Activated CD4-positive, CD25-positive, alpha-beta regulatory T cell treated with anti-CD3 and anti-CD28 coated beads, Interleukin-2, amount 50 U/mL, for 24 hours (primary cell): ENCODE measurements at places on chromosomes 3 and 15.

DNA sequence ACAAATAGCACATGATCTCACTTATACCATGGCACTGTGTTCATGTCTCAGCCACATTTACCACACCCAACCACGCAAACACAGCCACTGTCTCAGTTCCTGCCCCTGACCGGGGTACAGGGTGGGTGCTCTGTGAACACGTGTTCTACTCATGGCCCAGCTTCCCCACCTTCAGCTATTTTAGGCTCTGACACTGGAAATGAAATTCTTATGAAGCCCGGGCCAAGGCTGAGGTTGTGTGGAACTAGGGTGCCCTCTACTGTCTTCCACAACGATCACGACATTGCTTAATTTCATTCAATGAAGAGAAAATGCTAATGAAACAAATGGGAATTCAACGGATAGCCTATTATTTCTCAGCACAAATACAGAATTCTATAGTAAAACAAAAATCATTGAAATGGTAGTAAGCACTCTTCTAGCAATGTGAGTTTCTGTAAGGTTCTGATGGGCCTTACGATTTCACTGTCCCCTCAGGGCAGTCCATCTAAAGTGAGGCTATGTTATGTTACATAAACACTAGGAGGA is 2.1 kb upstream of the GABRA5 start:
- no peak for ATAC-seq

GRCh38 chr3:157868196-157868595 is 238.0 kb downstream of the SHOX2 start:
- ATAC-seq: no peak

GRCh38 chr3:112114576-112115160 is 18.4 kb downstream of the GCSAM start:
- ATAC-seq: no peak

DNA sequence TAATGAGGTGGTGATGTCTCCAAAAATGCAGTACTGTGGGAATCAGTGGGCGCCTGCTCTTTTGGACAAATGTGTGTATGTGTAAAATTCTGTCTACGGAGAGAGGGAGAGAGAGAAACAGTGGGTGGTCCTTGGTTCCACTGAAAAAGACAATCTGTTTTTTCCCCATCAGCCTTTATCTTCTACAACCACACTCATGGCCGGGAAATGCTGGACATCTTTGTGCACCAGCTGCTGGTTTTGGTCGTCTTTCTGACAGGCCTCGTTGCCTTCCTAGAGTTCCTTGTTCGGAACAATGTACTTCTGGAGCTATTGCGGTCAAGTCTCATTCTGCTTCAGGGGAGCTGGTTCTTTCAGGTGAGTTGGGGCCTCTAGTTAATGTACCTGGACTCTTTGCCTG is 51.2 kb upstream of the ADGRG7 start:
- no peak for ATAC-seq

DNA sequence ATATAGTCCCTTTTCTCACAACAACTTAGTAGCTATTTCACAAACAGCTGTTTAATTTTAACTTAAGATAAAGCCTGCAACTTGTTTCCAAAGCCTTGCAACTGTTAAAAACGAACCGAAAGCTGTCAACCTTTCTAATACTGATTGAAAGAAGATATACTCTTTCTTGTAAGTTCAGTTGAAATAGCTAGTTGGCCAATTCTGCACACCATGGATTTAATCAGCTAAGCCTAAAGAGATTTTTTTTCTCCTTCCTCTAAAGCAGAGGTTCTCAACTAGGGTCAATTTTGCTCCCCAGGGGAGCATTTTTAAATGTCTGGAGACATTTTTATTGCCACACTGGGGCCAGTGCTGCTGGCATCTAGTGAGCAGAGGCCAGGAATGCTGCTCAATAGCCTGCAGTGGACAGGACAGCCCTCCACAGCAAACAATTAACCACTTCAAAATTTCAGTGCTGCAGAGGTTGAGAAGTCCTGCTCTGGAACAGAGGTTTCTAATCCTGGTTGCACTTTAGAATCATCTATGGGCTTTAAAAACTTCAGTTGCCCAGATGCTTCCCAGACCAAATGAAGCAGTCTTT is 26.2 kb downstream of the MINDY4B start:
- no peak for ATAC-seq

GRCh38 chr3:11539218-11539617 is 104.5 kb downstream of the VGLL4 start:
- no peak for ATAC-seq

DNA sequence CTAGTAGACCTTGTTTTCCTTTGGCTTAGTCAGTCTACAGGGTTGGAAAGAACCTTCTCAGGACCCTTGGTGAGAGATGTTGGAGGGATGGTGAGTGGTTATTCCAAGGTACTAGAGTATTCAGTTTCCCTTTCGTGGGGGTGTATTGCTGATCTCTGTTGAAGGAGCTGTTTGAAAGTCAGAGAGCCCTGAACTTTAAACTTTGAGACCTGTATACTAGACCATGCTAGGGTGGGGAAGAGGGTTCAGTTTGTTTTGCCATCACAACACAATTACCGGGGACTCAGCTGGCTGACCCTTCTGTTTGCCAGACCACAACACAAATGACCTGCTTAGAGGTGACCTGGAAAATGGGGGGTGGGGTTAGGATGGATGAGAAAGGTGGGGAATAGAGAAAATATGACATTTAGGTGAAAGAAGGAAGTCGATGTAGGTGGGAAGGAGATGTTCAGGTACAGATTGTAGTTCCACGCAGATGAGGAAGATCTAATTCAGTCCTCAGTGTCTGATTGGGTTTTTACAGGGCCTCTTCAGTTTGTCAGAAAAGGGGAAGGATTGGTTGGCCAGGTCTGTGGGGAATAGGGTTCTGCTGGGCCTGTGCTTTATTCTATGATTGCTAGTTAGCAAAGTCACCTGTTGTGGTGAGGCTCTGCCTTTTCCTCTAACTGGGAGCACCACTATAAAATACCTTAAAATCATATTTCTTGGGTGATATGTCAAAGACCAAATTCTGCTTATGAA is 6.8 kb downstream of the UBE2E2 start:
- no peak for ATAC-seq

DNA sequence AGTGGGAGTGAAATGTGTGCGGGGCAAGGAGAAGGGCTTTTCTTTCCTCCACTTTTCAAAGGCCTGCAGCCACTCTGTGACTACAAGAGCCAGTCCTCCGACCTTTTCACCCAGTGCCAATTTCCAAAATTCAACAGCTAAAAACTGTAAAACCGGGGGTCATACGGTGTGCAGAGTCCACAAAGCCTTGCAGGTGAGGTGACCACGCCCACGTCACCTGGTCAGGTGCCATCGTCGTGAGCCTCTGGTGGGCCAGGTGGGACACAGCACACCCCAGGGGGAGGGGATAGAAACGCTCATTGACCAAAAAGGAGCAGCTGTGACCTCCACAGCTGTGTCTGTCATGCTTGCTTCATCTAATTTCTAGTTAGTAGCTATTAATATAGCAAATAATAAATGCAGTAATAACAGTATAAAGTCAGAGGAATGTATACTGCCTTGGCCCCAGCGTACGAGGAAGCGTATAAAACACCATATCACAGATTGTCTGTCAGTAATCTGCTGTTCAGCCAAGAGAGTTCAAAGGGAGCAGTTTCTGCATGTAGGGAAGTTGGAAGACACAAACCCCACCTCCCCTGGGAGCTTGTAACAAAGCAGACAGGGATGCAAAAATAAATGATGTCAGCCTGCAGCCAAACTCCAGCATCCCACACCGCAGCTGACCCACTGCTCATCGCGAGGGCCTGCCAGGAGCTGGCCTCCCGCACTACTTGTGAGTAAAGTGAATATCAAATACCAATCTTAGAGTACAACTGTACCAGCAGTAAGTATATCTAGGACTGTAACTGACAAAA is 86.7 kb downstream of the VGLL4 start:
- no peak for ATAC-seq

DNA sequence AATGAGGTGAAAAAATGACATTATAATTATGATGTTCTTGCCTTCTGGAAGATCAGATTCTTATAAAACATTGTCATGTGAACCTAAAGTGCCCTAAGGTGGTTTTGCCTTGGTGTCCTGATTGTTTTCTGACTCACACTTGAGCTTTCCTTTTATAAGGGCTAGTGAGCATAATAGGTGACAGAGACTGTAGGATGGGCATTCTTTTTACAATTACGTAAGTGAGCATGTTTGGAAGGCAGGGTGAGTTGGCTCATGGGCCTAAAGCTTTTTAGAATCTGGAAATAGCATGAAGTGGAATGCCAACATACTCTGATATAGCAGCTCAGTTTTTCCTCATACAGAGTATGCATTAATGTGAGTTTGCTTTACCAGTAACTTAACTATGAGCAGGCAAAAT is 41.2 kb downstream of the CRYBG3 start:
- ATAC-seq: no peak

DNA sequence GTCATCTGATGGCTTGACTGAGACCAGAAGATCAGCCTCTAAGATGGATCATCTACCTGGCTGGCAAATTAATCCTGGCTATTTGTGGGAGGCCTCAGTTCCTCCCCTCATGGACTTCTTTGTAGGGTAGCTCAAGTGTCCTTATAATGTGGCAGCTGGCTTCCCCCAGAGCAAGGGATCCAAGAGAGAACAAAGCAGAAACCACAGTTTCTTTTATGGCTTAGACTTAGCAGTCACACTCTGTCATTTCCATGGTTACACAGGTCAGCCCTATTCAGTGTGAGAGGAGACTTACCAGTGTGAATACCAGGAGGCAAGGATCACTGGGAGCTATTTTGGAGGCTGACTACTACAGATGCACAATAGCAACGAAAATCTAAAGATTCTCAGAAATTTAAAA is 15.3 kb upstream of the ARL14 start:
- no peak for ATAC-seq

DNA sequence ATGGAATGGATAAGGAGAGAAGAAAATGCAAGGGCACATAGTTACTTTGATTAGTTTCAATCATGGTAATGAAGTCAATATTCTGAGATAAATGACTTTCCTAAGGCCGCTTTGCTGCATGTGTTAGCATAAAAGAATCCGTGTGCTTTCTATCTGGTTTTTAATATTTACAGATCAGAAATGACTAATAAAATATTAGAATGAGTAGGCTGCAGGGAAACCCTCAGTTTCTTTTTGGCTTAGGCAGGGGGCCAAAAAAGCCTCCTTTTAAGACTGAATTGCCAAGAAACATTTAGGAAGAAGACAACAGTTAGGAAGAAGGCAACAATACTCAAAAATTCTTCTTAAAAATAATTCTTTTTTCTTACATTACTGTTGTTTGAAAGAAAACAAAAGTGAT is 11.6 kb downstream of the NEK11 start:
- no peak for ATAC-seq

DNA sequence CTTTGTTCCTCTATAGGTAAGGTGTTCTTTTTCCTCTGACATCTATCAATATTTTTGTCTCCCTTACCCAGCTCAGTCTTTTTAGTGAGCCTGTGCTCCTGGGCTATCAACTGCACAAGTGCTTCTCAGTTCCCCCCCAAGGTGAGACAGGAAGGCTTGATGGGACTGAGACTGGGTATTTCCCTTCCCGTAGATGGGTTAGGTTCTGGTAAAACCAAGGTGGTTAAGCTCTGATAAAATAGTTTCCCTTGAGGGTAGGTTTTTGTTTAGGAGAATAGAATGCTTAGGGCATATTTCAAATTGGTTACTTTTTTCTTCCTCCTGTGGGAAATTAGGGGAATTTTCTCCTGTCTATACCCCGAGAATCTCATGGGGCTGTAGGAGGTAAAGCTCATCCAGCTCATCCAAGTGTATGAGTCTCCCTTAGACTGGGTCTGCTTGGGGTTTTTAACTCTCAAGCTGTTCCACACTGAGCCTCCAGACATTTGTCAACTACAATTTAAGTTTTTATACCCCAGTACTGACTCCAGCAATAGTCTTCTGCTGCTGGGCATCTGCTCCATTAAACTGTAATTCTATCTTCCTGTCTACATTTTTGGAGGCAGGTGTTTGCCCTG is 44.9 kb downstream of the OXSR1 start:
- ATAC-seq: peak; percentile 37

GRCh38 chr3:114496466-114496865 is 202.6 kb downstream of the TIGIT start:
- no peak for ATAC-seq

GRCh38 chr15:101250341-101250831 is 1.5 kb downstream of the CHSY1 start:
- no peak for ATAC-seq

- peak; percentile 61 for ATAC-seq
Observed at GRCh38 chr3:48428572-48429316, 1.1 kb downstream of the PLXNB1 start.

GRCh38 chr15:64739577-64740143 is 35.7 kb downstream of the RBPMS2 start:
- no peak for ATAC-seq

- ATAC-seq: no peak
Observed at GRCh38 chr3:99413504-99413903, 224.9 kb upstream of the COL8A1 start.

- no peak for ATAC-seq
Observed at GRCh38 chr3:133928903-133929607, 33.4 kb upstream of the RAB6B start.

- no peak for ATAC-seq
Observed at GRCh38 chr15:66253418-66254088, at the start of gene MEGF11. Gene MEGF11 (minus strand): TSS chr15:66253750. CDS start chr15:66128403, 125,347 bp downstream.

DNA sequence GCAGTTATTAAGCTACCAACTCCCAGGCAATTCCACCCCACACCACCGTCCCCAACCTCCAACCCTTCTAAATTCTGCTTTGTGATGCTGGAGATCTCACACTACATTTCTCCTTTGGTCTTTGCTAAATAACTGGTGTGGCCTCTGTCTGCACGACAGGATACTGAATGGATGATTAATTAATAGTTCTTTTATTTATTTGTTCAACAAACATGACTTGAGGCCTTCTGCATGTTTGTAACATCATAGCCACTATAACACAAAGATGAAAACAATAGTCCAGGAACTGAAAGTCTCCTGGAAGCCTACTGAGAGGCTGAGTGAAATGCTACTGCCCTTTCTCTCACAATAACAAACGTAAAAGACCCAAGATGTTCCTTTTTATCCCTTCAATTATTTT is 609.5 kb upstream of the UBE2E2 start:
- no peak for ATAC-seq
